ENCODE measurements at places on chromosomes 6 and 20.

DNA sequence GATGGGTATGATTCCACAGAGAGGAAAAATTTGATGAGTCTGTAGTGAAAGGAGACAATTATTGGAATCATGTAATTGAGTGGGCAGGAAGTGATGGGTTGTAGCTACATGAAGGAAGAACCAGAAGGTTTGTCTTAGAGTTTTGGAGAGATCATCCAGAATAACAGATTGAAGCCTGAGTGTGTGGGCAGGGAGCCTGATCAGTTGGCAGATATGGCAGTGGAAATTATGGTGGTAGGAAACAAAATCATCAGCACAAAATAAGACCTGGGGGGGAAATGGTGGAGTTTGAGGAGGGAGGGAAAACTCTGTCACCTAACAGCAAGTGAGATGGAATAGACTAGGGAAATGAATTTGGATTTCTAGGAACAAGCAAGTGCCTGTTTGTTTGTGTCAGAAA lies 606.6 kb upstream of the MAP3K7 start:
- no peak for DNase-seq

DNA sequence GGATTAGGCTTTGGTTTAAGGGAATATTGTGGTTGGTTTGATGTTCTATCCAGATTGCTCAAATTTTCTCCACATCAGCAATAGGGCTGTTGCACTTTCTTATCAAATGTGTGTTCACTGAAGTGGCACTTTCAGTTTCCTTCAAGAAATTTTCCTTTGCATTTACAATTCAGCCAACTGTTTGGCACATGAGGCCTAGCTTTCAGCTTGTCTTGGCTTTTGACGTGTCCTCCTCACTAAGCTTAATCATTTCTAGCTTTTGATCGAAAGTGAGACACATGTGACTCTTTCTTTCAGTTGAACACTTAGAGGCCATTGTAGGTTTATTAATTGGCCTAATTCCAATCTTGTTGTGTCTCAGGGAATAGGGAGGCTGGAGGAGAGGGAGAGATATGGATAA lies 104.8 kb downstream of the FLRT3 start:
- DNase-seq = no peak

- no peak for DNase-seq
Observed at GRCh38 chr6:110287462-110288341, 70.4 kb downstream of the METTL24 start.

DNA sequence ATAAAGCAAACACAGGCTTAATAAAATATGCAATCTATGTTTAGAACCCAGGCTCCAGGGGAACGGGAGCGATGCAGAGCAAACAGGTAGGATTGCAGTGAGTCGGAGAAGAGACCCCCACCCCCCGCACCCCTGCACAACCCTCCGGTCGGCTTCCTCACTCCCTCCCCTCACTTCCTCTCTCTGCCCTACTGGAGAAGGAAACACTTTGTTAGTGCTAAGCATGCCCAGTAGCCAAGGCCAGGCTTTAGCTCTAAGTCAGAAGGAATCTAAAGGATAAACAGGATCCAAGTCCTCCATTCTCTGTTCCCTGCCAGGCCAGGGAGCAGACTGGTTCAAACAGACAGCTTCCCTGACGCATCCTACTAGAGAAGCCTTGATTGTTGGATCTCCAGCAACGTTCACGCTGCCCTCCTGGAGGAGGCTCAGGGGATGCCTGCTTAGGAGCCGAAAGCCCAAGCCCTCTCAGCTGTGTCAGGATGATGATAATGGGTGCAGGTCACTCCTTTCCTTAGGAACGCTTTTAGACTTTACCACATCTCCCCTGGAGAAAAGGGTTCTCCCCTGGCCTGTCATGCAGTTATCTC lies 14.7 kb downstream of the FOXQ1 start:
- no peak for DNase-seq

GRCh38 chr6:167523426-167523825 lies 198.5 kb downstream of the TTLL2 start:
- DNase-seq = no peak

DNA sequence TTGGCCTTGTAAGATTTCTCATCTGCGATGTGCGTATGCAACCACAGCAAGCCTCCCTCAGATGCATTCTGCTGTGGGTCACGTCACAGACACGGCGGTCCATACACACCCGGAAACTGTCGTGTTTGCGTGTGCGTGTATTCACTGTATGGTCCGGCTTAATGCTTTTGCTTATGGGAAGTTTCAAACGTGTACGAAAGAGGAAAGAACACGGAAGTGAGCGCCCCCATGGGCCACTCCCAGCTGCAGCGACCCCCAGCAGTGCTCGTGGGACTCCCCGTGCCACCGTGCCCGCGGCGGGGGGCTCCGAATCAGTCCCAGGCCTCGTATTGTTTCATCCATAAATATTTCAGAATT lies 10.2 kb downstream of the DLL1 start:
- DNase-seq = no peak

GRCh38 chr6:26432627-26433201 lies 7.6 kb upstream of the BTN3A3 start:
- no peak for DNase-seq

- no peak for DNase-seq
Observed at GRCh38 chr6:122438975-122439374, 32.6 kb downstream of the SERINC1 start.

DNA sequence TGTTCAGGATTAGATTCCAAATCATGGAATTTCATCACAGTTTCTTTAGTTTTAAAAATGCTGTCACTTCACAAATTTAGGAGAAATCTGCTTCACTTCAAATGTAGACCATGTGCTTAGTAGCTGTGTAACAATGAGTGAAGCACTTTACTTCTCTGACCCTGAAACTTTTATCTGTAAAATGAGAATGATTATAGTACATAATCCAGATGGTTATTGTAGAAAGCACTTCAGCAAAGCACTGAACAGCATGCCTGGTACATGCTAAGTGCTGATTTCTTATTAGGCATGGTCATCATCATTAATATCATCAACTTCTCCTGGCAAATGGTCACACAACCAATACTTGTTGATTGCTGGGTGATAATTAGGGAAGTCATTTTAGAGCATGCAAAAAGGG lies 705.0 kb downstream of the EPHA7 start:
- DNase-seq = no peak

DNA sequence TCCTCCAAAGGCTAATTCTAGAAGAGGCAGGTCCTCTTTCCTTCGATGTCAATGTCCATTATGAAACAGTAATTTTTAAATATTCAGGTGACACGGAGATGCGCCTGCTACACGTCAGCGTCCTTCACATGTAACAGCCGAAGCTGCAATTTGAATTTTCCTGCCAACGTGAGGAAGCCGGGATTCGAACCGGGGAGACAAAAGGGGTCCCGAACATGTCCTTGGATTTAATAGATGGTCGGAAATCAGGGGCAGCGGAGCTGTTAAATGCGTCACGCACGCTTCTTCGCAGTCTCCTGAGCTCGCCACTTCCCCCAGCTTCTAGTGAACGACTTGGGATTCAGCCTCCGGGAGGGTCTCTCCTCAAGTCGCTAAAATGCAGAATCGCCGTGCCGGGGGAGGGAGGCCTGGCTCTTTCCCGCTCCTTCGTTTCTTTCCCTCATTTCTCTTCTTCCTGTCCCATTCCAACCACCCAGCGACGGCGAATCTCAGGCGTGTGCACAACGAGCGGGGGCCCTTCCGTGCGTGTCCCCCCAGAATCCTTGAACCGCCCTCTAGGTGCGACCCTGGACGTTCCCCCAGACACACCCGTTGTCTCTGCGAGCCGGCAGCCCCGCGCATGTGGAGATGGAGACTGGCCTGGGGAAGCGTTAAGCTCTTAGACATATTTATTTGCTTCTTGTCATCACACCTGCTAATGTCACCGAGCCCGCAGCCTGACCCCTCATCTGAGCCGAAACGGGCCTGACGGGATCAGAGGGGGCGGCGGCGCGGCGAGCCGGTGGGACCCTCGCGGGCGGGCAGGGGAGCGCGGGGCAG lies 1.3 kb upstream of the FOXC1 start:
- no peak for DNase-seq

DNA sequence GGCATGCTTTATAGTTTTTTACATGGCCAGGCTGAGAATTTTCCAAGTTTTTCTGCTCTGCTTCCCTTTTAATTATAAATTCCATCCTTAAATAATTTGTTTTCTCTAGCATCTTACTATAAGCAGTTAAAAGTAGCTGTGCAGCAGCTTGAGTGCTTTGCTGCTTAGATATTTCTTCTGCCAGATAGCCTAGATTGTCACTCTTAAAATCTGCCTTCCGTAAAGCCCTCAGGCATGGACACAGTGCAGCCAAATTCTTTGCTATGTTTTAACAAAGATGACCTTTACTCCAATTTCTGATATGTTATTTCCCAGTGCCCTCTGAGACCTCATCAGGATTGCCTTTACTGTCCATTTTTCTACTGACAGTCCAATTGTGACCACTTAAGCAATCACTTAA lies 92.6 kb upstream of the SGK1 start:
- DNase-seq = no peak

- DNase-seq = no peak
Observed at GRCh38 chr6:435441-436307, 44.1 kb downstream of the IRF4 start.

GRCh38 chr6:3898265-3898994 lies 49.3 kb downstream of the FAM50B start:
- no peak for DNase-seq

DNA sequence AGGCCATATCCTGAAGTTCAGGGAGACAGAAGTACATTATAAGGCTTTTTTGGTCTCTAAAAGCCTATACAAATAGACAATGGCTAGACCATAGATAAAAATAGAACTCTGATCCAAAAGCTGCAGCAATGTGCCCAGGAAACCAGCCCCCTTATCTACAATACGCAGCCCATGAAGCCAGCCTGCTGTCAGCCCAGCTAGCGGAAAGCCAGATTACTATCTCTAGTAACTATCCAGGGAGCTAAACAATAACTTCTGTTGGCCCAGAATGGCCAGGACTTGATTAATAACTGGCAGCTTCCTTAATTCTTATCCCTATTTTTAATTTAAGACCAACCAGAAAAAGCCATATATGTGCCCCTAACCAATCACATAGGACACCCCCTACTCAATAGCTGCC lies 160.4 kb upstream of the SMLR1 start:
- DNase-seq = no peak

- no peak for DNase-seq
Observed at GRCh38 chr6:164419099-164419498, 890.3 kb downstream of the C6orf118 start.

- no peak for DNase-seq
Observed at GRCh38 chr6:168288781-168289570, 30.6 kb downstream of the DACT2 start.

DNA sequence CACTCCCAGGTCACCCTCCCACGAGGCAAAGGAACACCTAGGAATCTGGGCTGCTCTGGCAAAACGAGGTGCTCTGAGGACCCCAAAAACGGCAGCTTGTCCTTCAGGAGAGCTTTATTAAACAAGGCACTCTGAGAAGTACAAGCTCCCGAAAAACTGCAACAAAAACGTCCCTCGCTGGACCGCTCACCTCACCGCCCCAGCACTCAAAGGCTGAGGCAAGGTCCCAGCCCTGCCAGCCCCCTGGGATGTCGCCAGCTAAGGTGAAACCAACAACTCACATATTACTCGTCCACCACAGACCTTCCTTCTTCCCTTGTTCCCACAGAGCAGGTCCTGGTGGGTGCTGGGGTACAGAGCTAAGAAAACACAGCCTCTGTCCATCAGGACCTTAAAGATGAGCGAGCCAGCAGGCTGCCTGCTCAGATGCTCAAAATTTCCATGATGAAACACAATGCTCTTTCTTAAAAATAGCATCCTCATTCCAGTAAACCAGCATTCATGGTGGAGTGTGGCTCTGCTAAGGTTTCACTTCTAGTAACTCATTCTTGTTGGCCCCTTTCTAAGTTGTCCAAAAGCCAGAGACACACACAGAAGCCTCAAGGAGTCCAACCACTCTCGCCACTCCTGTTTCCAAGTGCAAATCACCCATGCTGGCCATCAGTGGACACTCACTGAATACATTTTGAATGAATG lies 35.9 kb downstream of the ATP9A start:
- no peak for DNase-seq

DNA sequence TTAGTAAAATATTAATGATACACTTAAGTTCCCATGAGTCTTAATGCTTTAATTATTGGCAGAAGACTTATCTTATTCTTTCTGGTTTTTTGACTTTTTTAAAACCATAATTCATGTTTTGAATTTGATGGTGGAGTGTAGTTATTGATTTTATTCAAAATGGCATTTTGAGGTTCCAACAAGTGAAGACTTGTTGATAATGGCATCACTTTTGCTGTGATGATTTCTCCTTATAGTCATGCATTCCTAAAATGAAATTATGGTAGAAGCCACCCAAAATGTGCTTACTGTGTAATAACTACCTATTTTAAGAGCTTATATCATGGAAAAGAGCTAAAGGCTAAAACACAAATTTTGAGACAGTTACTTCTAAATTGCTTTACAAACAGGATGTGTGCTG lies 2.2 kb downstream of the DOP1A start:
- no peak for DNase-seq

GRCh38 chr6:134840086-134840867 lies 109.6 kb downstream of the ALDH8A1 start:
- DNase-seq = no peak

GRCh38 chr6:128511506-128511905 lies 8.9 kb downstream of the PTPRK start:
- DNase-seq = no peak

DNA sequence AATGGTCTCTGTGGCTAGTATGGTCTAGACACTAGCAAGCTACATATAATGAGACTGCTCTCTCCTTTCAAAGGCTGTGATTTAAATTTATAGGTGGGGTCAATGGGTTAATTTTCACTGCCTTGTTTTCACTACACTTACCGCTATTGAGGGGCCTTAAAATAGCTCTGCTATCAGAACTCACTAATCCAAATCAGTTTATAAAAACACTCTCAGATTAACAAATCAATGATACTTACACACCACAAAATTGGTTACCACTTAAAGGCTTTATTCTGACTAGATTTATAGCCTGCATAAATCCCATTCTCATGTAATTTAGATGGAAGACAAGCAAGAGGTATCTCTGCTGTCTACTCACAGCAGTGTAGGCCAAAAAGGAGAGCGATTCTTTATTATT lies 313.0 kb upstream of the AGPAT4 start:
- DNase-seq = no peak

GRCh38 chr20:50783903-50784302 lies 11.0 kb upstream of the BCAS4 start:
- no peak for DNase-seq

GRCh38 chr20:6053064-6053775 lies 640 bp downstream of the LRRN4 start:
- DNase-seq = no peak

DNA sequence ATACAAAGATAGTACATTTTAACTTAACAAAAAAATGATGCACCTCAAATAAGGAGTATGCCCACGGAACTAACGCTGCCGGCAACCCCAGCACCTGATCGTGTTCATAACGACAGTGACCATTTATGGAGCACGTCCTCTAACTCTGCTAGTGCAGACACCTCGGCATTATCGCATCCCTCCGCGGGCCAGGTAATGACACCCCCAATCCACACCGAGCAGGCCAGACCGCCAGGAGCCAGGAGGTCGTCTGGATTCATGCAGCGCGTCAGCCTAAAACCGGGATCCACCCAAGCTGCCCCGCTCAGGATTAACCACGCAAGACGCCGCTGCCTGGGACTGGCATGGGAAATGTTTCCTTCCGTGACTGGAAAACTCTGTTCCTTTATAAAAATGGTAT lies 34.1 kb downstream of the DACT2 start:
- no peak for DNase-seq

Data from NCI-H1092 (cell line).